Activated CD8-positive, alpha-beta T cell treated with anti-CD3 and anti-CD28 coated beads for 36 hours (primary cell): ENCODE measurements at places on chromosomes 1 and 21. TPM values are rescaled to one million over a fixed set of nuclear protein-coding genes. Genes with fewer than 3 reads are reported as not detected.
A peak's percentile ranks its signal among the peaks of the same experiment; 100 is the strongest.

The TAS1R1 gene
- not detected for total RNA-seq

DNA sequence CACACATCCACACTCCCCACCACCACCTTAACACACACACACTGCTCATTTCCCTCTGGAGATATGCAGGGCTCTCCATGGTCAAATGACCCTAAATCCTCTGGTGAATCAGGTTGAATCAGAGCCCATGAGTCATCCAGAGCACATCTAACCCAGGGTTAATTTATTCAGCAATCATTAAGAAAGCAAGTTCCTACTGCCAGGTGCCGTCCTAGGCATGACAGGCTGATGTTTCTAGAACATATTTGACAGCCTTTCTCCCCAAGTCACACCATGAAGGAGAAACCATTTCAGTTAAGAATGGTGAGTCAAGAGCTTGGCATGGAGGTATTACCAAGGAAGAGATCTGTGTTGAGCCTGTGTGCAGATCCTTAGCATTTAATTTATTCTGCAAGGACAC is 194.3 kb upstream of the CAMK1G start:
- no peaks in the 10 kb centered on the region for H3K36me3 ChIP-seq
- H3K4me1 ChIP-seq: no peaks in the 10 kb centered on the region
- no peak for DNase-seq
- H3K4me3 ChIP-seq: no peak overlapping the region
- peaks cover 4% of the 10 kb centered on the region for H3K27me3 ChIP-seq

DNA sequence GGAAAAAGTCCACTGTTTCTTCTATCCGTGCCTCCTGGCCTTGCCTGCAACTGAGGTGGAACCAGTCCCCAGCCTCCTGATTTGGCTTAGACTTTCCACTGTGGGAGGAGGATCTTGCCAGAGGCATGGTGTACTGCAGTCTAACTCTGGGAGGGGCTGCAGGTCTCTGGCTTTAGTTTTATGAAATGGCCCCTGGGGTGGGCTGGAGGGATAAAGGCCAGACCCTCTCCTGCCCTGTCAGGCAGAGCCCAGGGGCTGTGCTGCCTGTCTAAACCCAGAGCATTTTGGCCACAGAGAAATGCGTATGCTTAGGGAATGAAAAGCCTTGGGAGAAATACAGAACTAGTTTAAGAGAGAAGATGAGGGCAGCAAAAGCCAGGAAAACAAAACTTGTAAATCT is 73.0 kb downstream of the ABCA4 start:
- H3K27ac ChIP-seq: no peak overlapping the region
- no peak for DNase-seq
- H3K4me1 ChIP-seq: peaks cover 5% of the 10 kb centered on the region
- H3K4me3 ChIP-seq: no peak overlapping the region
- no peaks in the 10 kb centered on the region for H3K36me3 ChIP-seq

GRCh38 chr1:7362947-7363346 is 408.1 kb upstream of the VAMP3 start:
- DNase-seq: no peak
- no peaks in the 10 kb centered on the region for H3K27me3 ChIP-seq
- no peak overlapping the region for H3K27ac ChIP-seq
- H3K36me3 ChIP-seq: no peaks in the 10 kb centered on the region
- no peak overlapping the region for H3K4me3 ChIP-seq

The C1orf141 gene
- not detected for total RNA-seq

GRCh38 chr1:155537193-155537592 is 25.4 kb downstream of the ASH1L start:
- no peak for DNase-seq
- H3K4me3 ChIP-seq: no peak overlapping the region
- no peaks in the 10 kb centered on the region for H3K27me3 ChIP-seq
- peaks cover 18% of the 10 kb centered on the region for H3K36me3 ChIP-seq
- peaks cover 64% of the 10 kb centered on the region for H3K4me1 ChIP-seq
- peak overlapping the region; percentile 95 for H3K27ac ChIP-seq

The BSND gene
- not detected for total RNA-seq

DNA sequence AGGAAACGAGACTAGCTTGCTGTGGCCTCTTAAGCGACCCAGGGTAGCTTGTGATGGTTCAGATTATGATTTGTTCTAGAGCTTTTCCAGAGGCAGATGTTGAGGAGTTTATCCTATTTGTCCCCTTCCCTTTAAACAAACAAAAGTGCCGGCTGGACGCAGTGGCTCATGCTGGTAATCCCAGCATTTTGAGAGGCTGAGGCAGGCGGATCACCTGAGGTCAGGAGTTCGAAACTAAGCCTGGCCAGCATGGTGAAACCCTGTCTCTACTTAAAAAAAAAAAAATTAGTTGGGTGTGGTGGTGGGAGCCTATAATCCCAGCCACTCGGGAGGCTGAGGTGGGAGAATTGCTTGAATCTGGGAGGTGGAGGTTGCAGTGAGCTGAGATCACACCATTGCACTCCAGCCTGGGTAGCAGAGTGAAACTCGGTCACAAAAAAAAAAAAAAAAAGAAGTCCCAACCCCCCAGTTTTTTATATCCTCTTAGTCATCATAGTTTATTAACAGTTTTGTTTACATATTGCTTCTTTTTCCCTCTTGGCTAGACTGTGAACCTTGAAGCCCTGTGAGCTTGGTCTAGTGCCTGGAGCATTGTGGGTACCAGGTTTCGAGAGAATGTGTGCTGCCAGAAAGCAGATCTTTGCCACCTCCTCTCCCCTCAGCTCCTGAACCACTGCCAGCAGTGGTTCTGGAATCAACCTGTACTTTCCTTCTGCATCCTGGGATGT is 29.8 kb downstream of the MAPKAPK2 start:
- H3K4me1 ChIP-seq: peaks cover 77% of the 10 kb centered on the region
- no peak for DNase-seq
- H3K27ac ChIP-seq: peak overlapping the region; percentile 79
- no peaks in the 10 kb centered on the region for H3K36me3 ChIP-seq
- H3K4me3 ChIP-seq: no peak overlapping the region
- H3K27me3 ChIP-seq: no peaks in the 10 kb centered on the region

- H3K4me3 ChIP-seq: no peak overlapping the region
- H3K27me3 ChIP-seq: peaks cover 3% of the 10 kb centered on the region
- no peaks in the 10 kb centered on the region for H3K36me3 ChIP-seq
These were observed 135.1 kb upstream of the MROH9 start for GRCh38 chr1:170800265-170800664.

DNA sequence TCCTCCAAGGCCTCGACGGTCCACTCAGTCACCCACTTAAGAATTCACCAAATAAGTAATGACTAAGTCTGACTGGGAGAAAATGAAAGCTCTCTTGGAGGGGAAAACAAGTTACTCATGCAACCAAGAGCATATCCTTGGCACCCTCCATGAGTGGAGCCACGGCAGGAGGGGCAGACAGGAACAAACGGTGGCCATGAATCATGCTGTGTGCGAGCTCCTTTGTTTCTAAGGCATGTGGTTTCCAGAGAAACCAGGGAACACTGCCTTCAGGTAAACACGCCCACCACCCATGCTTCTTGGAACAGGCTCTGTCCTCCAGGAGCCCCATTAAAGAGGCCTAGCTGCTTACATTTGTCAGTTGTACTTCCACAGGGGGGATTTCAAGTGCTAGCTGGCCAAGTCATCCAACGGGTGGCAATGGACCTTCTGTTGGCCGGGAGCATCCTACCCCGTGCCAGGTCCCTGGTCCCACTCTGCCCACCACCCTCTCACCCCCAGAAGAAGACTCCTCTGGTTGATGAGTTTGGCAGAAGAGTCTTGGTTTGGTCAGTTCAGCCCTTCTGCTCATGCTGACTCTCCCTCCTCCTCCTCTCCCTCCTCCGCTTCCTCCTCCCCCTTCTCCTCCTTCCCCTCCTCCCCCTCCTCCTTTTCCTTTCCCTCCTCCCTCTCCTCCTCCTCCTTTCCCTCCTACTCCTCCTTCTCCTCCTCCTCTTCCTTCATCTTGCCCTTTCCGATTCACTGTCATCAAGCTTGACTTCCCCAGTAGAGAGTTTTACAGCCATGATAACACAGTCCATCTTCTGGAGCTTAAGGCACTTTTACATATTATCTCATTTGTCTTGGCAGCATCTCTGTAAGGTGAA is 107.6 kb downstream of the CCDC185 start:
- H3K4me3 ChIP-seq: no peak overlapping the region
- no peak overlapping the region for H3K27ac ChIP-seq
- no peaks in the 10 kb centered on the region for H3K4me1 ChIP-seq
- H3K27me3 ChIP-seq: no peaks in the 10 kb centered on the region
- peak; percentile 11 for DNase-seq

GRCh38 chr21:34343347-34343746 is 20.5 kb upstream of the KCNE2 start:
- no peak overlapping the region for H3K4me3 ChIP-seq
- DNase-seq: no peak
- H3K4me1 ChIP-seq: peaks cover 8% of the 10 kb centered on the region
- H3K27ac ChIP-seq: no peak overlapping the region
- H3K36me3 ChIP-seq: no peaks in the 10 kb centered on the region

The TGFBR3 gene
- total RNA-seq: 7.5 TPM

- no peak overlapping the region for H3K27ac ChIP-seq
- H3K4me1 ChIP-seq: peaks cover 20% of the 10 kb centered on the region
- no peaks in the 10 kb centered on the region for H3K36me3 ChIP-seq
- no peak for DNase-seq
- no peak overlapping the region for H3K4me3 ChIP-seq
- H3K27me3 ChIP-seq: no peaks in the 10 kb centered on the region
These were observed 67.1 kb downstream of the KCNJ15 start for GRCh38 chr21:38323721-38324531.

DNA sequence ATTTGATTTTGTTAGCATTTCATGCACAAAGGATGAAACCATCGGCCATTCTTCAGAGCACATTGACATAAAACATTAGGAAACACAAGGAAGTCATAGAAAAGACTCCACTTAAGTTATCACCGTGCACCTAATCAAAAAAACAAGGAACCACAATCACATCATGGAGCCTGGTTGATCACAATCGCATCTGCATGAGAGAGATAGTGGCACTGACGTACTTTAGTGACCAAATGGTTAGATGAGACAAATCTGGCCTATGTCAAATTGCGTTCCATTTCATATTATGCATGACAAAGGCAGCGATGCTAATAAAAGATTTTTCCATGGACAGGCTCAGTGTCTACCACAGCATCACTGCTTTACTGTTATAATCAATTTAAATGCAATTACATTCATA is 571.8 kb upstream of the ADGRL2 start:
- no peak overlapping the region for H3K4me3 ChIP-seq
- no peaks in the 10 kb centered on the region for H3K27me3 ChIP-seq
- no peaks in the 10 kb centered on the region for H3K4me1 ChIP-seq

GRCh38 chr1:230788561-230789275 is 41.5 kb downstream of the CAPN9 start:
- no peaks in the 10 kb centered on the region for H3K4me1 ChIP-seq
- no peak for DNase-seq
- H3K27ac ChIP-seq: no peak overlapping the region
- no peak overlapping the region for H3K4me3 ChIP-seq
- peaks cover 4% of the 10 kb centered on the region for H3K27me3 ChIP-seq

GRCh38 chr1:1550591-1551432 is 10.4 kb upstream of the TMEM240 start:
- H3K27me3 ChIP-seq: no peaks in the 10 kb centered on the region
- H3K36me3 ChIP-seq: no peaks in the 10 kb centered on the region
- no peak overlapping the region for H3K27ac ChIP-seq
- H3K4me3 ChIP-seq: no peak overlapping the region
- peaks cover 3% of the 10 kb centered on the region for H3K4me1 ChIP-seq

The HCRTR1 gene
- not detected for total RNA-seq

- H3K4me3 ChIP-seq: no peak overlapping the region
- peaks cover 3% of the 10 kb centered on the region for H3K27me3 ChIP-seq
- no peak overlapping the region for H3K27ac ChIP-seq
- DNase-seq: no peak
These were observed 44.3 kb downstream of the RBM11 start for GRCh38 chr21:14260174-14260764.

DNA sequence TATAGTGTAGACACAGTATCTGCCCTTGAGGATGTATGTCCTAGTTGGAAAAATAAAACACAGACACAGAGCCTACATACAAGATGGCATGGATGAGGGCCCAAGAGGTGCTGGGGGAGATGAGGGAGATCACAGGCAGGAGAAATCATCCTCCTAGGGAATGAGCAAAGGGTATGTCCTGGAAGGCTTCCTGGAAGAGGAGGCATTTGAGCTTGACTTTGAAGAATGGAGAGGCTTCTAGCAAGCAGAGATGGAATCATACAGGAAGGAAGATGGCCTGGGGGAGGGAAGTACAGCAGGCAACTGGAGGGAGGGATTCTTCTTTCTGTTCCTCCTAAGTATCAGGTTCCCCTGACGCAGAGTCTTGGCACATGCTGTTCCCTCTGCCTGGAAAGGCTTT is 103.3 kb downstream of the LACTBL1 start:
- no peak overlapping the region for H3K27ac ChIP-seq
- no peaks in the 10 kb centered on the region for H3K36me3 ChIP-seq
- H3K4me1 ChIP-seq: no peaks in the 10 kb centered on the region
- H3K4me3 ChIP-seq: no peak overlapping the region

- DNase-seq: no peak
- no peaks in the 10 kb centered on the region for H3K27me3 ChIP-seq
- no peak overlapping the region for H3K27ac ChIP-seq
- H3K36me3 ChIP-seq: no peaks in the 10 kb centered on the region
These were observed 18.2 kb upstream of the PDC start for GRCh38 chr1:186479162-186479561.

The PGLYRP3 gene
- total RNA-seq: not detected

The DDR2 gene
- total RNA-seq: 0.31 TPM

The SYPL2 gene
- total RNA-seq: not detected

DNA sequence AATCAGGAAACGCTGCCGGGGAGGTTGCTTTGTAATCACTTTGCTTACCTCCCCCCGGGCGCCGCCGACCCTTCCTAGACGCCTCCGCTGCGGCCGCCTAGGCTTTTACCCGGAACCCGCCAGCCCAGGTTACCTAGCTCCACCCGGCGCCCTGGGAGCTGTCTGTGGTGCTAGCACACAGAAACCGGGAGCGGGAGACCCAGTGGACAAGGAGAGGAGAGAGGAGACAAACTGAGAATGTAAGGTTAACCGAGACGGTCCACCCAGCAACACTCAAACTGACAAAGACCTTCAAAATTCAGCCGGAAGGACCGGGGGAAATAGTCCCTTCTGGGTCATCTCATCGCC is 9.8 kb downstream of the BARHL2 start:
- H3K4me3 ChIP-seq: peak overlapping the region; percentile 6
- peaks cover 75% of the 10 kb centered on the region for H3K27me3 ChIP-seq
- no peaks in the 10 kb centered on the region for H3K36me3 ChIP-seq
- DNase-seq: peak; percentile 34
- no peak overlapping the region for H3K27ac ChIP-seq

The RABIF gene
- total RNA-seq: 7.0 TPM

GRCh38 chr21:45283611-45284455 is 3.9 kb downstream of the POFUT2 start:
- H3K27ac ChIP-seq: no peak overlapping the region
- no peaks in the 10 kb centered on the region for H3K27me3 ChIP-seq
- DNase-seq: no peak
- no peak overlapping the region for H3K4me3 ChIP-seq
- peaks cover 3% of the 10 kb centered on the region for H3K4me1 ChIP-seq

The SPRR3 gene
- not detected for total RNA-seq

GRCh38 chr1:54327386-54328065 is 78.7 kb downstream of the SSBP3 start:
- H3K36me3 ChIP-seq: no peaks in the 10 kb centered on the region
- H3K27me3 ChIP-seq: no peaks in the 10 kb centered on the region
- no peak overlapping the region for H3K4me3 ChIP-seq
- no peak overlapping the region for H3K27ac ChIP-seq
